ENCODE measurements at places on chromosomes 3 and 15.

- DNase-seq = no peak
Observed at GRCh38 chr3:9416139-9416780, 18.8 kb downstream of the SETD5 start.

DNA sequence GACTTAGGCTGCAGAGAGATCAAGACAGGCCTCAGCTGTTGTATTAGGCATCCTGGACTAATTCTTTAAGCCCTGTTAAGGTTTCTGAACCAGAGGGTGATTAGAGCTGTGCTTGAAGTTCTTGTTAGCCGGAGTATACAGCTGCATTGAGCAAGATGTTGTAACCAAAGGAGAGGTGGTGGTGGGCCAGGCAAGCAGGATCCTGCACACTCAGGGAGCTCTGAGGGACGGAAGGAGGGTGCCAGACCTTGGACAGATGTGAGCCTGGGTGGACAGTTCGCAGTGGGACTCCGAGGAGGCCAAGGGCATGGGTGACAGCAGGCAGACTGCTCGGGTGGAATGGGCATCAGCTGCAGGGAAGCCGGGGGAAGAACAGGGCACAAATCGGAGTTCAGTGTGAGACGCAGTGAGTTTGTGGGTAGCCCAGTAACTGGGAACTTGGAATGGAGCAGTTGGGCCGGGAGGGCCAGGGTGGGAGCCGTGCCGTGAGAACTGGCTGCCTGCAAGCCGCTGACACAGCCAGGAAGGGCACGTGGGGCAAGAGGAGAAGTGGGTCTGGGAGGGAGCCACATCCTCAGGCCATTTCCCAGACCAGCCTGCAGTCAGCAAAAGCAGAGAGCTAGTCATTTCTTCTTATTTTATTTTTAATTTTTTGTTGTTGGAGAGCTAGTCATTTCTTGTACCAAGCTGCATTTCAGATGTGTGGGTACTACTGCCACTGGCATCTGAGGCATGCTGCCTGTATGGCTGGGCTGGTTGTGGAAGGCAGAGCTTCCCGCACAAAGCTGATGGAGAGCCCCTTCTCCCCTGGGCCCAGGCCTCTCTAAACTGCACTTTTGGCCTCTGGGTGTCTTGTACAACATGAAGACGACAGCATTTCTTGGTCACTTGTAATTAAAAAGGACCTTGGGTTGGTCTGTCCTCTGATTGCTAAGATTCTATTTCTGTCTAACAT is 61.0 kb downstream of the PGPEP1L start:
- DNase-seq = no peak

DNA sequence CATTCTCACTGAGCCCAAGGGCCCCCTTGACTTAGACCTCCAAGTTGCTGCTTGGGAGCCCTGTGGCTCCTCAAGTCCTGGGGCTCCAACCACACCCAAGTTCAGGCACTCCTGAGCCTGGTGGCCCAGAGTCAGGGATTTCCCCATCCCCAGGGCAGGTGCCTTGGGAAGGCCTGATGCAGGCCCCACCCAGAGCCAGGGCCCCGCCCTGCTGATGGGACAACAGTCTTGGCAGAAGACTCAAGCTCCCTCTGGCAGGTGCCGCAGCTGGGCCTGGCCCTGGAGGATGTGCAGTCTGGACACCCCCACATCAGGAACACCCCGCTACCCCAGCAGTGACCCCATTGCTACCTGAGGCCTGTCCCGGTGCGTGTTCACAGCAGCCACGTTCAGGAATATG is 17.7 kb upstream of the SHISA5 start:
- no peak for DNase-seq

DNA sequence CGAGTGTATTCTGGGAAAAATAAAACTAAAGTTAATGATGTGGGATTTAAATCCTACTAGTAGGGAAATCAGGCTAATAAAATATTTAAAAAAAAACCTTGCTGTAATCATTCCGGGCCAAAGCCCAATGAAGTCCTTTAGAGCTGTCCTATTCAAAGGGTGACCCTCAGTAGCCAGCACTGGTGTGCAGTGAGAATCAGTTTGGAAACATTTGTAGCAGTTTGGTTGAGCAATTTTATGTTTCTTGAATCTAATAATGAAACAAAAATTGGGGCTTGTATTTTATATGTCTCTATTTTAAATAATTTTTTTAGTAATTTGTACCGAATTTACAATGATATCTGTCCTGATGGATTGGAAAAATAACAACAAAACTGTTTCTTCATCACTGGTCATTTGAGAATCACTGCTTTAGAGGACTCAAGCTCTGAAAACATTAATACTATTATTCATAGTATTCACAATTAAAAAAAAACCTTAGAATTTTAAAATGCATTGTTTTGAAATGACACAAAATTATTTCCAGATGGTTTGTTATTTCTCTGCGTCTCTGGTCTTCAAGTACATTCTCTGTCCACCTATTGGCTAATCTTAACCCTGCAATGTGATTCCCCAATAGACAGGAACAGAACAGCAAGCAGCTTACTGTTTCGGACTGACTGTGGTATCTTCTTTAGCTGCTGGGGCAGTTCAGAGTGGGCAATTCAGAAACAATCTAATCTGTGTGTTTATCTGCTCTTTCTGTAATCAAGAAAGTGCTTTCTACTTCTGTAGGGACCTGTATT is 71.2 kb downstream of the OTOL1 start:
- DNase-seq = no peak

DNA sequence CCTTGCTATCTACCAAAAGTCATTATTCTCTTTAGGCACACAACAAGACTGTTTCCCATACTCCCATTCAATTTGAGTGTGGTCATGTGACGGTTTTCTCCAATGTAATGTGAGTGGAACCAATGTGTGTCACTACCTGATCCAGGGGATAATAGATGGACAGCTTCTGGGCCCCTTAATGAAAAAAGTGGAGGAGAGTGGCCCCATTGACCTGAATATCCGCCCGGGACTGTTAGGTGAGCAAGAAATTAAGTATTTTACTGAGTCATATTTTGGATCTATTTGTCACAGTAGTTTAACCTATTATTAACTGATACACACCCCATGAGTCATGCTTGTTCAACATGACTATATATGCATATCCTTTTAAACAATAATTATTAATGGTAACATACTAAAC is 15.1 kb upstream of the ARID3B start:
- DNase-seq = no peak

- DNase-seq = no peak
Observed at GRCh38 chr3:192079098-192079497, 618.1 kb downstream of the PYDC2 start.

DNA sequence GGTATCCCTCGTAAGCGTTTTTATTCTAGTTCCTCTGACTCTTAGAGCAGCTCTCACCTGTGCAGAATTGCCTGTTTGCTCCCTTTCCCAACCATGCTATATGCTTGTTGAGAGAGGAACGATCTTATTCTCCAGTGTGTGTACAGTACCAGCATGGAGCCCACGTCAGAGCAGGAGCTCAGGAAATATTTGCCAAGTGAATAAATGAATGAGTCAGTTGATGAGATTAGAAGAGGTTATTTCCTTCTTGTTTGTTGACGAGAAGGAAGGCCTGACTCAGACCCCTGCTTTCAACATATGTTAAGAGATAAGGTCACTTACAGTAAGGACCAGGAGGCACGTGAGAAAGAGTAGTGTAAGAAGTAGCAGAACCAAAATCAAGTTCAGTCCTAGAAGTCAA is 106.3 kb upstream of the ABHD17C start:
- no peak for DNase-seq

GRCh38 chr15:100385300-100386050 is 43.7 kb upstream of the ADAMTS17 start:
- DNase-seq = no peak

- peak; percentile 2 for DNase-seq
Observed at GRCh38 chr15:26628879-26629529, 143.9 kb downstream of the GABRB3 start.

- no peak for DNase-seq
Observed at GRCh38 chr3:23166276-23166675, 36.9 kb upstream of the UBE2E2 start.

DNA sequence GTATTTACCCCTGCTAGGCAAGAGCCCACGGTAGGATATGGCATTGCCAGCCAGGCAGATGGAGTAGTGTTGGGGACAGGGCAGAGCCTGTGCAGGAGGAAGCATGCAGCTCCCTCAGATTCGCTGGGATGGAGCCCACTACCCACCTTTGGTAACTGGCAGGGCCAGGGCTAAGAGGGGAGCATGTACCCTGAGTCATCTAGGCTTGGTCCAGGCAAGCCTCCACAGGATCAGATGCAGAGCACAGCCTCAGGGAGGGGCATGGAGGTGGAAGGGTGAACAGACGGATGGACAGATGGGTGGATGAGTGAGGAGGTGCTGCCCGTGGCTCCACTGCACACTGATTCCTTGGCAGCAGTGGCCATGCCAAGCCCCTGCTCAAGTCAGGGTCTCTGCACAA is 33.0 kb downstream of the IL20RB start:
- no peak for DNase-seq

DNA sequence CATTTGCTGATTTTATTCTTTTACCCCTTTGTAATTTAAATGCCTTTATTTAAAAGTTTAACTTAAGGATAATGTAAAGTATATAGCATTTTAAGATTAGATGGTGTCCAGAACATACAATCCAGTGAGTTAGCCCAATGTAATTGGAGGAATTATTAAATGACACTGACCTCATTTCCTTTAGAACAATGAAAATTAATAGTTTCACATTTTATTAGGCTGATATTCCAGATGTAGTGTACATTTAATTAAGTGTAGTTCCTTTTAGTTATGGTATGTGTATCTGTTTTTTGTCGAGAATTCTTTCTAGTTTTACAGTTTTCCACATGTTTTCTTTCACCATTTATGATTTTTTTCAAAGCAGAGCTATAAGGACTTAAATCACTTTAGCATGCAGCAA is 75.8 kb downstream of the RSRC1 start:
- no peak for DNase-seq

- no peak for DNase-seq
Observed at GRCh38 chr15:79172032-79172481, 81.5 kb upstream of the RASGRF1 start.

DNA sequence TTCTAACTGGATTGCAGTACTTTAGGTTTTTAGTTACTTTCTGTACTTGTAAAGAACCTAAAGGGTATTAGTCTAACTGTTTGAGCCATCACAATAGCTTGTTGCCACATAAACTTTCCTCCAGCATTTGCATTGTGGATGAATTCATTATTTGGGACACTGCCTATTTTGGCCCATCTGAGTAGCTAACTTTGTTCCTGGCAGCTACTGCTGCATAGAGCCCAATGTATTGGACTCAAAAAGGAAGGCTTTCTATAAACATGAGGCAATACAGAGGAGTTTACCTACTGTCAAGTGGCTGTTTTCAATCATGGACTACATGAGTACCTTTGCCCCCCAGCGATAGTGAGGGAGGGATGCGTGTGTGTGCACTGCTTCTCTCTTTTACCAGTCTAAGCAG is 1.9 kb downstream of the ROBO2 start:
- no peak for DNase-seq

GRCh38 chr3:169044331-169045113 is 619.0 kb downstream of the MECOM start:
- DNase-seq = no peak

DNA sequence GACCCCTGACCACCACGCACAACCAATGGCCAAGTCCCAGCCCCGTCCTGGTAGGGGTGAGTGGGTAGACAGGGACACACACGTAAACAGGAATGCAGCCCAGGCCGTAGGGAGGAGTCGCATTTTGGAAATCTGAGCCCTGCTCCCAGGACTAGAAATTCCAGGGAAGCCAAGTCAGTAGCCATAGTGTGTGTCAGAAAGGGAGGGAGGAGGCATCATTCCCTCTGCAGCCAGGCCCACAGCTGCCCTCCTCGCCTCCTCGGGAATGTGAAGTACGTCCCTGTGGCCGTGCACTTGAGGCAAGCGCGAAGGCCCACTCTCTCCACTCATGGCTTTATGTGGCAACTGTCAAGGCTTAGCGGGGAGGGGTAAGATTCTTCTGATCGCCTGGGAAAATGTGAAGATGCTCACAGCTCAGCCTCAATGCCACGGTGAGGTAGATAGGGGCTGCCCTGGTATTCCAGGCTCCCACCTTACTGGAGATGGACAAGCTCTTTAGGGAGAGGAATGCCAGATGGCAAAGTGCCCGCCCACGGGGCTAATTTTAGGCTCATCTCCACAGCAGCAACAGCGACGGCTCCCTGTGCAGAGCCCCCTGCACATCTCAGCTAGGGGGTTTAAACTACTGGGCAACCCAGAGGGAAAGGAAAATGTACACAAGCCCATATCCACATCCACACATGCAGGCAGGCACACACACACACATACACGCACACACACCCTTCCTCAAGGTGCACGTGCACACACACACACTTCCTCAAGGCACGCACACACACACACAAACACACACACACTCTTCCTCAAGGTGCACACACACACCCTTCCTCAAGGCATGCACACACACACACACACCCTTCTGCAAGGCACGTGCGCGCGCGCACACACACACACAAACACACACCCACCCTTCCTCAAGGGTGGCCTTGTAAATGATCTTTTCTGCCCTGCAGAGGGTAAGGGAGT is 65.5 kb downstream of the ADCY5 start:
- DNase-seq = no peak

GRCh38 chr3:17310983-17311382 is 426.2 kb downstream of the PLCL2 start:
- no peak for DNase-seq

GRCh38 chr3:148792516-148792915 is 35.1 kb upstream of the CPB1 start:
- DNase-seq = no peak

GRCh38 chr3:72009851-72010443 is 225.0 kb upstream of the PROK2 start:
- DNase-seq = no peak

GRCh38 chr3:113166719-113167492 is 44.5 kb upstream of the BOC start:
- DNase-seq = no peak

GRCh38 chr15:33278816-33279612 is 31.8 kb upstream of the RYR3 start:
- DNase-seq = no peak

DNA sequence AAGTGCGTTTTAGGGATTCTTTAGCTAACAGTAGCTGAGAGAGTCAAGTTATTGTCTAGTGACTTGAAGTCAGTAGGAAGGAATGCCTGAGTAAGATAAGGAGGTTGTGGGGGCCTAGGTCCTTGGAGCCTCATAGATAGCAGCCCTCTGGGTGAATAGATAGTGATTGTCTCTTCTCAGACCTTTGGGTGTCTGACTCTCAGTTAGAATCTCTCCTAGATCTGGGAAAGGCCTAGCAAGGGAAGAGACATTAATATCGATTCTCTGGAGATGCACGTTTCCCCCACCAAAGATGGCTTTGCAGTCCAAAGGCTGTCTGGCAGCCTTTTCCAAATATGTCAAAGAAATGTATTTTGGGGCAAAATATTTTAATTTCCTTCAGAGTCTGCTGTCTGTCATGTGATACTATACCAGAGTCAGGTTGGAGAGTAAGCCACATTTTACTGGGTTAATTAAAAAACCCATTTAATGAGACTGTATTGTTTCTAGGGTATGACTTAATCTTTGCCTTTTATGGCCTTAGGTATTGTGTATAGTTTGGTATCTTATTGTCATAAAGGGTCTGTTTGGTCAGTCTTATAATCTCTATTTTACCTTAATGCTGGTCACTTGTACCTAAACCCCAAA is 92.2 kb downstream of the ST6GAL1 start:
- no peak for DNase-seq

- no peak for DNase-seq
Observed at GRCh38 chr15:44308415-44308814, 19.9 kb downstream of the GOLM2 start.
